SK-N-DZ (cell line): ENCODE measurements at places on chromosomes 7 and 10.

DNA sequence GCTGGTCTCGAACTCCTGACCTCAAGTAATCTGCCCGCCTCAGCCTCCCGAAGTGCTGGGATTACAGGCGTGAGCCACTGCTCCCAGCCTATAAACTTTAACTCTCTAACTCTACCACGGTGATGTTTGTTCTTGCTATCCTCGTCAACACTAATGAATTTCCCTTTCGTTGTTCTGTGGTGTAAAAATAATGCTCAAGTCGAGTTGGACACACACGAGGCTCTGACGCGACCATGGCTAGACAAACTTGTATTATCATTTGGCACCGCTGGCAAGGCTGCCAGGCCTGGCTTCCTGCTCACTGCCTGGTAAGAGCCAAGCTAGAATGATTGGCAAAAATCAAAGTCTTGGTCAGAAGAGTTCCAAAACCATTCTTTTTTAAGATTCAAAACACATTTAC lies 167.0 kb upstream of the KLF6 start:
- DNase-seq, result no peak

DNA sequence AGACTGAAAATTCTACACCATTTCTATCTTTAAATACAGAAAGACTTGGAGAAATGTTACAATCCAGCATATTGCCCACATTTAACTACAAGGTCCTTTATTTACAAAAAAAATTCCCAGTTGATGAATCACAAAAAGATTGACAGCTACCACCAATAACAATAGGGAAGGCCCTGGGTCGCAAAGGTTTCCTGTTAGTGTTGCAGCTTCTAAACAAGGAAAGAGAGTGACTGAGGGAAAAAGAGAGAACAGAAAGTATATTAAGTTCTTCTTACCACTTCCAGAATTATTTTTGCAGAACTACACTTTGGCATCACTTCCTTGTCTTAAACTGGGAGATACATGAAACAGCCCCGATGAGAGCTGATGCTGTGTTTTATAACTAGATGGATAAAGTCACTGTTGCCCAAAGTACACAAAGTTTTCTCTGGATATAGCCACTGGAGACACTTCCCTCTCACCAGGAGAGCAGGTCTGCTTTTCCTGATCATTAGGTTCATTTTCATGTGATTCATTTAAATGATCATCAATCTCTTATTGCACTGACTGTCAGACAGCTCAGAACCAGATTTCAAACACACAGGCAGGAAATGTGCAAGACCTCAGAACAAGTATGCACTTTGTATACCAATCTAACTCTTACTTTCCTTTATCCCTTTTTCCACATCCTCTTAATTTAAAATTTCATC lies 57.0 kb downstream of the SHTN1 start:
- DNase-seq, result no peak

DNA sequence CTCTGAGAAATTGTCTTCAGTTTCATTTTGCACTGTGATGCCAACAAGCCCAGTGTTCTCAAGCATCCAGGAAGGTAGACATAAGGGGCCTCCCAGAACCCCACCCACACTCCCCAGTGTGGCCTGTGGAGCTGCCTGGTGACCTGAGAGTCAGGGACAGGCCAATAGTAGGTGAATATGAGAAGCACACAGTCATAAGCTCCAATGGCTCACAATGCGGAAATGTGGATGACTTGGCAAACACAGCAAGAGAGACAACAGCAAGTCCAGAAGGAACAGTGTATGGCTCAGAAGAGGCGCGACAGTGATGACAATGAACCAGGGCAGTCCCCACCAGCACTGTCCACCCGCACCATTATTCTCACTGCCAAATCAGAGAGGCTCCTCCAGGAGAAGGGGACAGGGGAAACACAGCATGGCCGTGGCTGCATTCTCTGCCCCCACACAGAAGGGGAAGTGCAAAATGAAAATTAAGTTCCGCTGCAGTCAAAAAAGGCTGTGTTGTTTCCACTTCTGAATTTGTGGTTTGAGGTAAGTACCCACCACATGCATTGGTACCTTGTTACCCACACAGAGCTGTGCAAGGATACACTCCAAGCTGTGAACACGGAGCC lies 419.8 kb downstream of the GRID1 start:
- DNase-seq, result no peak

GRCh38 chr7:100879685-100880261 lies 4.9 kb downstream of the SRRT start:
- DNase-seq, result no peak

GRCh38 chr7:81725812-81726127 lies 44.1 kb downstream of the HGF start:
- no peak for DNase-seq

- DNase-seq, result no peak
These were observed 9.2 kb downstream of the ITPRIP start for GRCh38 chr10:104328896-104329710.

DNA sequence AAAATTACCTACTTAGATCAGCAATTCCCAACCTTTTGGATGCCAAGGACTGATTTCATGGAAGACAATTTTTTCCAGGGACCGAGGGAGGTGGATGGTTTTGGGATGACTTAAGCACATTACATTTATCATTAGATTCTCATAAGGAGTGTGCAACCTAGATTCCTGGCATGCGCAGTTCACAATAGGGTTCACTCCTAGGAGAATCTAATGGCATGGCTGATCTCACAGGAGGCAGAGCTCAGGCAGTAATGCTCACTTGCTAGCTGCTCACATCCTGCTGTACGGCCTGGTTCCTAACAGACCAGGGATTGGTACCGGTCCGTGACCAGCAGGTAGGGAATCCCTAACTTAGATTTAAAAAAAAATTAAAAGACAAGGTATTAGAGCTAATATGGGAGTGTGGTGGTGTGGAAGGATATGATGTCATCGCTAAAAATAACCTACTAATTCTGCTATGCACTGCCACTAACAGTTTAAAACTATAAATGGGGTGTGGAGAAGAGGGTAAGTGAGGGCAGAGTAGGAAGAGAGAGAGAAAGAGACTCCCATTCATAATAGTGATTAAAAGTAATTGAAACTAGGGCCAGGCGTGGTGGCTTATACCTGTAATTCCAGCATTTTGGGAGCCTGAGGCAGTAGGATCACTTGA lies 282.7 kb downstream of the BAMBI start:
- no peak for DNase-seq

- no peak for DNase-seq
These were observed 42.1 kb downstream of the AMZ1 start for GRCh38 chr7:2729893-2730716.

DNA sequence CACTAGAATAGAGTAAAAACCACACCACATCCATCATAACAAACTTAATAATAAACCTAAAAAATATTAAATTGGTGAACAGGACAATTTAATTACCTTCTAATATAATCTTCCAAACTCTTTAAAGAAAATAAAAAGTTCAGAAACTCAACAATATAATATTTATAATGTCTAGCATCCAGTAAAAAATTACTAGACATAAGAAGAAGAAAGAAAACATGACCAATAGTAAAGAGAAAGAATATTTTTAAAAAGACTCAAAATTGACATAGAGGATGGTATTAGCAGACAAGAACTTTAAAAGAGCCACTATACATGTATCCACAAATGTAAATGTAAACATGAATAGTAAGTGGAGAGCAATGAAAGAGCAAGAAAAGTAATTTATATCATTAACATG lies 388.4 kb downstream of the TFEC start:
- DNase-seq, result no peak

- DNase-seq, result no peak
These were observed 178.2 kb upstream of the ITGB1 start for GRCh38 chr10:33136271-33136670.

GRCh38 chr7:74430961-74431466 lies 22.7 kb upstream of the GTF2IRD1 start:
- no peak for DNase-seq

- DNase-seq, result no peak
These were observed 482.0 kb upstream of the PCDH15 start for GRCh38 chr10:55283031-55283430.

DNA sequence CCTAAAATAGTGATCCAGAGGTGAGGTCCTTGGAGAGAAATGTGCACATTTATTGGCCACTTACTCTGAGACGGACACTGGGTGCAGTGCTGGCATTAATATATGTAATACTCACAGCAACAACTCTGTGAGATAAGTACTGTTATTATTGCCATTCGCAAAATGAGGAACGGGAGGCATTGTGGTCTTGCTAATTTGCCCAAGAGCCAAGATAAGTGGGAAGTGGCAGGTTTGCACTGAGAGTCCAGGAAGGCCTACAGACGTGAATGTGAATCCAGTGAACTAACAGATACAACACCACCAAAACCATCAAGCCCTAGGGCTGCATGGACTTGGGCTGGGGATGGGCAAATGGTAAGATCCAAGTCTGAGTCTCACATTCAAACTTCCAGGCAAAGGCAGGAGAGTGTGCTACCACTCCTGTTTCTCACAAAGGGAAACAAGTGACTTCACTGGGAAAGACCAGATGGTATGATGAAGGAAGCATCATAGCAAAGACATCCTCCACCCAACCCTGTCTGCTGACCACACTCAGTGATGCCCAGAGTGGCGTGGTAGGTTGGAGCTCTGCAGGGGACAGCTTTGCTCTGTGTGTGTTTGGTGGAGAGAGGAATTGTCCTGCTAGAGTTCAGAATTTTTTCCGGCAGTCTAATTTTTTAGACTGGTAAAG lies 19.2 kb downstream of the TMEM273 start:
- no peak for DNase-seq

DNA sequence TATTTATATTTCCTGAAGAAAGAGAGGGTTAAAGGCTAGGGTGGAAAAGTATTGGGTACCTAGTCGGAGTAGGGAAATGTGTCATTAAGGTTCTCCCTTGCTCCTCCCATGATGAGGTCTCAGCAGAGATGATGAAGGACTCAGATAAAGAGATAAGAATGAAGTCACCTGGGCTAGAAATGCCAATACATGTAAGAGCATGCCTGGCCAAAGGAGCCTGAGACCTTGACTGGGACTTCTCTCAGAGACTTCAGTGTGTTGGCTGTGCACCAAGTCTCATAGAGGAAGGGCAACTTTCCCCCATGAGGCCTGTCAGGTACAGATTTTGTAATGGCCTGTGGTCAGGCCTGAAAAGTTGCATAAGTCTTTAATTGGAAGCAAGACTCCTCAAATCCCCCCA lies 361.0 kb upstream of the CDC14C start:
- DNase-seq, result no peak

GRCh38 chr10:51770709-51771108 lies 71.3 kb upstream of the CSTF2T start:
- DNase-seq, result no peak

GRCh38 chr10:132109341-132110110 lies 43.8 kb downstream of the JAKMIP3 start:
- no peak for DNase-seq

GRCh38 chr7:127534636-127535035 lies 50.8 kb downstream of the GCC1 start:
- DNase-seq, result peak; percentile 33

DNA sequence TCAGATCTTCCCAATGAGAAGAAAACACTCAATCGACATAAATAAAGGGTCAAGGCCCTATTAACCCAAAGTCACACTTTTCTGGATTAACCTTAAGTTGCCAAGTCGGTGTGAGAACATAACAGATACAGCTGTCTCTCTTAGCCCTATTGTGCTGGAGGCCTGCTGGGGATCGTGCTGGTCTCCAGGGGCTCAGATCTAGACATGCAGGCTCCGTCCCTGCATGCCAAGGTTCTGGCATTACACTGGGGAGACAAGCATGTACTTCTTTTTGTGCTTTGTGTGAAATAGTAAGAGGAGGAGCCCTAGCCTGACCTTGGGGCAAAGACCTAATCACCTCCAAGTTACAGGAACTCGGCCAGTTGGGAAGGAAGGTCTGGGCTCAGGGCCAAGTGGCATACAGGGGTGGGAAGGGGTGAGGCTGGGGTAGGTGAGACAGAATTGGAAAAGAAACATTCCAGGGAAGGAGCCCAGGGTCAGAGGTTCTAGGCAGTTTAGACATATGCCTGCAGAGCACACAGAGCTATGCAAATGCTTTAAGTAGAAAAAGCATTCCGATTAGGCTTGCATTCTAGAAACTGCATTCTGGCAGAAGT lies 216.4 kb downstream of the HECW1 start:
- no peak for DNase-seq
